ENCODE measurements at places on chromosomes 3 and 15.

DNA sequence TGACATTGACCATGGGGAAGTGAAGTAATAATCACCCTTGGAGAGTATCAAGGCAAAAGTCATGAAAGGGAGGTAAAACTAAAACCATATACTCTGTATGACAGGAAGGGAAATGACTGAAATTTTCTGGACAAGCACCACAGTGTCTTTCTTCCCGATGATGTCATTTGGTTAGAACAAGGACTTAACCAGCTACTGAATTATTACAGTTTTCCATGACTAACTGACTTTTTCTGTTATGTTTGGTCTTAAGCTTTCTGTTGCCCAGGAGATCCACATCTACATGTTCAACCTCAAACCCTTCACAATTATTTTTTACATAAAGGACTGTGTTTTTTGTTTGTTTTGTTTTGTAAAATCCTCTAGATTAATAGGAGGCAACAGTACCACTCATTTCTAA, 191.9 kb upstream of the IL12A start:
- DNase-seq: no peak

DNA sequence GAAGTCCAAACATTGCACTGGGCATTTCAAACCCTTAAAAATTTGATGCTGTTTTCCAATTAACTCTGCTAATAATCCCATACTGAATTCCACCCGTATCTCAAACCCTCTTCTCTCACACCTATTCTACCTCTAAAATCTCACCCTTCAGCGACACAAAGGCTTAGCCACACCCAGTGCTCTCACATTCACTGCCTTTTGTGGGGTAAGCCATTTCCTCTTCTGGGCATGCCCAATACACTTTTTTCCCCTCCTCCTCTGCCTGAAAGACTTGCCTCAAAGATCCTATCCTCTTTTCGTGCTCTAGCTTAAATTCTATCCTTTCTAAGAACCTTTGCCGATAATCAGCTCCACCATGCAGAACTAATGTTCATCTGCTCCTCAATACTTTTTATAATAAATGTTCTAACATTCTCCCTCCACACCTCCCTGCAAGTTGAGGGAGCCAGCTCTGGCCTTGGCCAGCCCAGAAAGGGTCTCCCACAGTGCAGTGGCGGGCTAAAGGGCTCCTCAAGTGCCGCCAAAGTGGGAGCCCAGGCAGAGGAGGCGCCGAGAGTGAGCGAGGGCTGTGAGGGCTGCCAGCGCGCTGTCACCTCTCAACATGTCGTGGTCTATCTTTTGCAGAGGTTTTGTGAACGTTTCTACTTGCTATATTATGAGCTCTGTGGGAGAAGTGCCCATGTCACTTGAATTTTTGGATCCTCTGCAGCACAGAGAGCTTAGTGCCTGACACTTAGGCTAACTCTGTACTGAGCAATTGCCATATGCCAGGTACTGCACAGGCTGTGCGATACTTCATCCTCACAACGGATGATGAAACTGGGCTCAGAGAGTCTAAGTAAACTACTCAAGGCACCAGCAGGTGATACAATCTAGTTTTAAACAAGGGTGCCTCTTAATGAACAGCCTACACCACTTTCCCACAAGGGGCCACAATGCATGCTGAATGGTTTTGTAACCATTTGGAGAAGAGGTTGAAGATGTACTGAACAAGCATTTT, 53.6 kb upstream of the BCL6 start:
- DNase-seq: no peak

- no peak for DNase-seq
Measured at GRCh38 chr3:2861920-2862319, 248.3 kb downstream of the IL5RA start.

DNA sequence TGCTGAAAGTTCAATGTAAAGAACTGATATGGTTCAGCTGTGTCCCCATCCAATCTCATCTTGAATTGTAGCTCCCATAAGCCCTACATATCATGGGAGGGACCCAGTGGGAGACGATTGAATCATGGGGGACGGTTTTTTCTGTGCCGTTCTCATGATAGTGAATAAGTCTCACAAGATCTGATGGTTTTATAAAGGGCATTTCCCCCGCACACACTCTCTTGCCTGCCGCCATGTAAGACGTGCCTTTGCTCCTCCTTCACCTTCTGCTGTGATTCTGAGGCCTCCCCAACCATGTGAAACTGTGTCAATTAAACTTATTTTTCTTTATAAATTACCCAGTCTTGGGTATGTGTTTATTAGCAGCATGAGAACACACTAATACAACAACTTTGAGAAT, 86.5 kb upstream of the TNFSF10 start:
- no peak for DNase-seq

DNA sequence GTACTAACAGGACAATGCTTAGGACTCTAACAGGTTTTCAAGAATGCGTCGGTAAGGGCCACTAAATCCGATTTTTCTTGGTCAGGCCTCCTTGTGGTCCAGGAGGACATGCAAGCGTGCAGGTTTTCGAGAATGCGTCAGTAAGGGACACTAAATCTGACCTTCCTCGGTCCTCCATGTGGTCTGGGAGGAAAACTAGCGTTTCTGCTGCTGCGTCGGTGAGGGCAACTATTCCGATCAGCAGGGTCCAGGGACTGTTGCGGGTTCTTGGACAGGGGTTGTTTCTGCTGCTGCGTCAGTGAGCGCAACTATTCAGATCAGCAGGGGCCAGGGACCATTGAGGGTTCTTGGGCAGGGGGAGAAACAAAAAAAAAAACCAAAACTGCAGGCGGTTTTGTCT, 7.8 kb upstream of the UBP1 start:
- DNase-seq: no peak

DNA sequence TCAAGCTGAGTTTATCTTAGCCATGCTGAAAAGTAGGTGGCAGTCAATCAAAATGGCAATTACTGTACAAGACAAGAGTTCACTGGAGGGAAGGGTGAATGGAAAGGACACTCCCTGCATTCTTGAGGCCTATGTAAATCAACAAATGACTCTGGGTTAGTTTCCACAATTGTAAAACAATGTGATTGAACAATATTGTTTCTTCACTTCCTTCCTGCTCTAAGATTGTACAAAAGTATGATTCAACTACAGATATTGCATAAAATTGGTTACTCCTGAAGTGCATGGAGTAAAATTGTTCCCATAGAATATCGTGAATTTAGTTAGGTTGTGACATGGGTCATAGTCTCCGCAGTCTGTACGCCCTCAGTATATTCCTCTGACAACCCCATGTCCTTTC, 277.6 kb downstream of the LPP start:
- DNase-seq: no peak

- DNase-seq: no peak
Measured at GRCh38 chr15:29822100-29822683, at the start of gene TJP1. Gene TJP1 (minus strand): TSS chr15:29822468. CDS start chr15:29822028, 440 bp downstream.

- DNase-seq: no peak
Measured at GRCh38 chr3:109644746-109645145, 307.4 kb upstream of the DPPA4 start.

GRCh38 chr3:193984876-193985275, 151.1 kb upstream of the HES1 start:
- no peak for DNase-seq
